Stimulated activated CD8-positive, alpha-beta memory T cell treated with anti-CD3 and anti-CD28 coated beads, Interleukin-15, amount 100 ng/mL, for 24 hours (primary cell): ENCODE measurements at places on chromosomes 2 and 18.

- no peak for DNase-seq
Observed at GRCh38 chr18:22136395-22136794, 33.0 kb upstream of the GATA6 start.

DNA sequence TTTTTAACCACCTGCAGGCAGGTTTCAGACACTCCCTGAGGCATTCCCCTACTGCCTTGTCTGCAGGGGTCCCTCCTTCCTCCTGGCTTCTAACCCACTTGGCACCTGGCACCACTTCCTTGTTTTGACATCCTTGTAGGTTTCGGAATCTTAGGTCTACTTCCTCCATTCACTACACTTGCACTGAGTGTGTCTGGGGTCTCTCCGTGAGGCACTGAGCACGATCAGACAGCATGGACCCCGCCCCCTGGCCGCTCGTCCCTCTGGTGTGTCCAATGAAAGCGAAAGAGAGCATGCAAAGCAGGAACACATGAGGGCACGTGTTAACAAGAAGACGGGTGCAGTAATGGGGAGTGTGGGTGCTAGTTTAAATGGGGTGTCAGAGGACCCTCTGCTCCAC lies 63.8 kb downstream of the HAUS1 start:
- DNase-seq = no peak

DNA sequence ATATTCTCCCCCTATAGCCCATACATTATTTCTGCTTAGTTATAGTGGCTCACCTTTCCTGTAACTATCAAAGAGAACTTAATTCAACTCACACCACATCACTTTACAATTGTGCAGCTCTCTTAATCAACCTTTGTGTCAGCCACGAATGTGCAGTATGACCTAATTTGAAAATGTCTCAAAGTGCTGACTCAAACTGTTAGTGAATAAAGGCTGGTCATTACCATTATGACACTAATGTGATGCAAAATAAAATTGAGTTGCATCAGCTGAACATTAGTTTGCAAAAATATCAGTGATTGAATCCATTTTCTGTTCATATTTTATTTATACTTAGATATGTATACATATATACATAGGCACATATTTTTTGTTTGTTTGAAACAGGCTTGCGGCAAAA lies 251.8 kb downstream of the MEIS1 start:
- DNase-seq = no peak

GRCh38 chr2:44207102-44207501 lies 38.4 kb downstream of the PPM1B start:
- no peak for DNase-seq

DNA sequence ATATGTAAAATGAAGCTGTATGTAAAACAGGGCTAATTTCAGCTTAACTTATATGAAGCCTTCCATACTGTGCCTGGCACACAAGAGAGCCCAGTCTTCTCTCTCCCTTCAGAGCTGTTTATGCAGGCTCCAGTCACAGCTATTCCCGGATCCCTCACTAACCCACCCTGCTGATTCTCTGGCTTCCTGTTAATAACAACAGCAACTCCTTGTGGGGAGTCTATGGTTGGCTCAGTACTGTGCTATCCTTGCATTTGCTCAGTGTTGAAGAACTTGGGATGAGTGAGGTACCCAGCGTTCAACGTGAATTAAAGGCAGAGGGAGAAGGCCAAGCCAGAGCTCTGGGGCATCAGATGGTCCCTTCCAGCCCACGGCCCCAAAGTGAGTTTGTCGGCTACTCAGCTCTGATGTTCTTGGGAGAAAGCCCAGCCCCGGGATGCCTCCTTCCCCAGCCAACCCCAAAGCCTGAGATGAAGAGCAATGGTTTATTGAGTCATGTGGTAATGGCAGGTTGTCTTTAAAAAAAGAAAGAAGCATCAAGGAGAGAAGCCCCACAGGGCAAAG lies 43.2 kb downstream of the PSD4 start:
- DNase-seq = no peak

DNA sequence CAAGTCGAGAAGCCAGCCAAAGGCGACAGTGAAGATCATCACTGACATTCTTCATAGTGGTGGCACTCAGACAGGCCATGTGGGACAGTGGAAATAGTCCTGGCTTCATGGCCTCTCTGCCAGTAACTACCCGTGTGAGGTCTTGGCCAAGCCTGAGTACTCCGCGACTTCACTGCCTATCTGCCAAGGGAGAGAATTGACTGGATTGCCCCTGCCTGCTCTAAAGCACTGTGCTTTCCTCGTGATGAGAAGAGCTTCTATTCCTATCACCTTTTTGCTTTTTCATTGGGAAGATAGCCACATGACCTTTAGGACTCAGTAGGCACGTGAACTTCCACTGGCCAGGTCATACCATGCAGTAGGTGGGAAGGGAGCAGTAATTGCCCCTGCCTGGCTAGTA lies 239.3 kb downstream of the HAUS1 start:
- DNase-seq = no peak

GRCh38 chr2:75489721-75490120 lies 71.0 kb downstream of the EVA1A start:
- DNase-seq = no peak

DNA sequence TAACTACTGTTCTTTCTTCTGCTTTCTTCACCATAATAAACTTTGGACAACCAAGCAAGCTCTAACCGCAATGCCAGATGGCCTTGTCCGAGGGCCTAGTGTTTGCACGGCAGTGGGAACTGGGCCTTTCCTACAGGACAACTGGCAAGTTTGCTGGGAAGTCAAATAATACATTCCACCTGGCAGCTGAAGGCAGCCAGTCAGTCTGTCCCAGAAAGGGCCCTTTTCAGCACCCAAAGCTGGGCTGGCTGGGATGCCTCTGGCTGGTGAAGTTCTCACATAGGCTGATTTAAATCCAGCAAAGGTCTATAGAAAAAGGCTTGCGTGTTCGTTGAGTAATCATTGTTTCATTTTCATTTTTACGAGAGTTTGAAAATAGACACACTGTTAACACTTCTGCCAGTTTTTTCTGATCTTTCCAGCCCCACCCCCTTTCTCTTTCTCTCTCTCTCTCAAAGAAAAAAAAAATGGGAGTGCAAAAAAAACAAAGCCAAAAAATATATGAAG lies 110.0 kb upstream of the EPAS1 start:
- DNase-seq = no peak

DNA sequence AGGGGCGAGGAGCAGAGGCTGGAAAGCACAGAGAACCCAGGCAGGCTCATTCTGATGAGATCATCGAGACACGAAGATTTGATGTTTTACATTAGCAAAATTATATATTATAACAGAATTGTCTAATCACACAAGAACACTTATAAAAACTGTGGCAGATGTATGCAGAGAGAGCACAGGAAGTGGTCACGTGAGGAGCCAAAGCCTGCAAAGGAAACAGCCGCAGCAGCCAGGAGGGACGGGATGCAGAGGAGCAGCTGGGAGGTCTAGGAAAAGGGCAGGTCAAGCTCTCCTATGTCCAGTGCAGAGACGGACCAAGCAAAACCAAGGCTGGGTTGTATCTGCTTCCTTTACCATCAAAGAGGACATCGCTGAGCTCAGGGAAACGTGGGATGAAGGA lies 355.1 kb upstream of the MYT1L start:
- no peak for DNase-seq

DNA sequence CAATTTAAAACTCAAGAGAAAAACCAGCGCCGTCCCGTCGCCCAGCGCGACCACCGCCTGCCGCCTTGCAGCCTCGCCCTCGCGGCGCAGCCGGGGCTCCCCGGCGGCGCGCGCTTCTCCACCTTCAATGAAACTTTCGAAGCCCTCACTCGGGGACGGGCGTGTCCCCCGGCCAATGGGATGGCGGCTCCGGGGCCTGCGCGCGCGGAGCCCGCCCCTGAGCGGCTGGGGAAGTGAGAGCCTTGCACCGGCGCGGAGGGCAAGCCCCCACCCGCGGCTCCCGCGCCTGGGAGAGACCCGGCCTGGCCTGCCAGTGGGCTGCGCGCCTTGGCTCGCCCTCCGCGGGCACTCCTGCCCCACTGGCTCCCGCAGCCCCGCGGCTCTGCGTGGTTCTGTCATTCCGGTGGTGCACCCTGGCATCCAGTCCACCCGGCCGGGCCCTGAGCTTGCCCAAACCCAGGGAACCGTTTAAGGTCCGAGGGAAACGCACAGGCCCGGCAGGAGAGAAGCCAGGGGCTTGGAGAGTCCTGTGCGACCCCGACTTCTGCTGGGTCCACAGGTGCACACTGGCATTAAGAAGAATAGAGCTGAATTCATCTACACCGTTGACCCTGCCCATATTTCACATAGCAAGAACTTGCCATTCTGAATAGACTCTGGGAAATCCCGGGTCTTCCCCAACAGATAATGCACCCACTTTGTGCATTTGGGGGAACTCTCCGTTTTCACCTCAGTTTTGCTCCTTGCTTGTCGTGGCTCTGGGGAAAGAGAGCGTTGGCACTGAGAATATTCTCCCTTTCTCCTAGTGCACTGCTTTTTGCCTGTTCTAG lies at the start of gene PIEZO2:
TSS of gene PIEZO2 (minus strand) at position 129 of the 830 bp plus-strand sequence. CDS start 981 bp downstream, outside the sequence.
- no peak for DNase-seq

- DNase-seq = no peak
Observed at GRCh38 chr2:54120950-54121349, 5.5 kb downstream of the ACYP2 start.

- no peak for DNase-seq
Observed at GRCh38 chr2:197992482-197993133, 188.2 kb downstream of the PLCL1 start.

DNA sequence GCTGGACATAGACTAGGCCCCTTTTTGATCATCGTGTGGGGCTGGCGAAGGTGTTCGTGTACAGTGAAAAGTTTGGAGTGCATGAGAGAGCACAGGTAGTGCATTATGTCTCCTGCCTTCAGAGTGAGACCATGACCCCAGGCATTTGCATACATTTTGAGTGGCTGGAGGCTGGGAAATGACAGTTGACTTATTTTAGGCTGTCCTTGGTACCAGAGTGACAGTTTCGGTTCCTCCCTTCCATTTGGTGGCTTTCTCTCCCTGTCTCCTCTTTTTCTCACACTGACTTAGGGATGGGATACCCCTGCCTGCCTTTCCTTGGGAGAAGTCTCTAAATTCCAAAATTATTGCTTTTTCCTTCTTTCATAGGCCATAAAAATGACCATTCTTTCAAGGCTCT lies 20.1 kb downstream of the SERPINB12 start:
- no peak for DNase-seq

GRCh38 chr18:58802959-58803358 lies 61.7 kb upstream of the ZNF532 start:
- no peak for DNase-seq

DNA sequence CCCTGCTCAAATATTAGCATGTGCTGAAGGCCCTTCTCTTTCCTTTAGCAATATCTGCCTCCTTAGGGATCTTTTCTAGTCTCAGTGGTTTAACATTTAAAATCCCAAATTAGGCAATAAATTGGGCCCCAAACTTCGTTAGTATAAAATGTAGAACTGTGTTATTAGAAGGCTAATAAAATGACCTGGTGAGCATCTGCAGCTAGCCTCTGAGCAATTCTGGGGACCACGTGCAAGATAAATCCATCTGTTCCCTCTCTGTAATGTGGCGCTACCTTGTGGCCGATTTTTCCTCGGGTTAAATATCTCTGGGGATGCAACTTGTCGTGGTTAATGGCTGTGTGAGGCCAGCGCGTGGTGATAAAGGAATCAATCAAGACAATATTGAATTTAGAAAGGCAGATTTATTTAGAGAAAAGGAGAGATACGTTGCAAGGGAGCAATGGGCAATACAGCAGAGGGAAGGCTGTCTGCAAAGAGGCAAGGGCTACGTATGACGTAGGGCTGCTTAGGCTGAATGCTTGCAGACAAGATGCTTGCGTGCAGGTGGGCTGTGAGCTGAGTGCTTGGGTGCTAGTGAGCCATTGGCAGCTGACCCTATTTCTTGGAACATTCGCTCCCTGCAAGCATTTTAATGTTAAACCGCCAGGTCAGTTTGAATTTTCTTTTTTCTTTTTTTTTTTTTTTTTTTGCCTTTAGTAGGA lies 18.5 kb upstream of the IL36G start:
- no peak for DNase-seq

DNA sequence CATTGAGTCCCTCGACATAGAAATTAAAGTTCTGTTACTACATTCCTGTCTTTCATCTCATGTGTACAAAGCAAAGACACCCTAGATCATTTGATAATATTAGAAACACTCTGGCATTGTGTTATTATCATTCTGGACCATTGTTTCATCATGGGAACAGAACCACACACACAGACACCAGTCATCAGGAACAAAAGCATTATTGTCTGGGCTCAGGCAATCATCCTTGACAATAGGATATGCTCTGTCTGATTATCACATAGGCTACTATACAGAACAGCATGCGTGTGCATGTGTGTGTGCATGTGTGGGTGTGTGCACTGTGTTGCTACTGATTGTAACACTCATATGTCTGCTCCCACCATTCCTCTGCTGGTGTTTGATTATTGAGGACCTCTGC lies 242.5 kb downstream of the SH3BP4 start:
- DNase-seq = no peak

- no peak for DNase-seq
Observed at GRCh38 chr2:189608795-189609422, 28.3 kb upstream of the SLC40A1 start.

DNA sequence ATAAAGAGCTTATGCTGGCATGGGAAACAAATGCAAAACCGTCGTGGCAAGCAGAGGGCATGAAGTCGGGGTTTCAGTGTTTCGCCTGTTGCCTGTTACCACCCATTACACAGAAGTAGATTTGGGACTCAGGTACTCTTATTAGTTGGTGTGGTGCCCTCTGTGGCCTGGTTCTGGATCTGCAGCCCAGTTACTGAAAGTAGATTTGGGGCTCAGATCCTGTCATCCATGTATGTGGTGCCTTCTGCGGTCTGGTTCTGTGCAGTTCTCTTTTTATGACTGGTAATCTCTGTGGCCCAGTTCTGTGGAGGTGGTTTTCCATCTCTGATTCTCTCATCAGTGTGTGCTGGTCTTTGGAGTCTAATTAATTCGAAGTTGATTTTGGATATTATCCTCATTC lies 45.2 kb downstream of the ADNP2 start:
- no peak for DNase-seq

- DNase-seq = no peak
Observed at GRCh38 chr2:224753743-224754540, 37.8 kb upstream of the CCDC195 start.

DNA sequence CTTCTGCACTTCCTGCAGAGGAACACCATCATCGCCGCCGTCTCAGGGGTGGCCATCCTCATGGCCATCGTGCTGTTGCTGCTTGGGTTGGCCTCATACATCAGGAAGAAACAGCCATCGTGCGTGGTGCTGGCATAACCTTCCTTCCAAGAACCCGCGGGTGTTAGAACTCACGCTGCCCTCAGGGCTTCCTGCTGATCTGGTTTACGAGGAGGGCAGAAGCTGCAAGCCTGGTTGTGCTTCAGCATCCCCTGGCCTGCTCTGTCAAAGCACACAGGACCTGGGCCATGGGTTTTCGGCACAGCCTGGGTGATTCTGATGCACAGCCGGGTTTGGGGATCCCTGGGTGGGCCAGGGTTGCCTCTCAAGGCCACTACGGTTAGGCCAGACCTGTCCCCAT lies 12.2 kb upstream of the ZAP70 start:
- no peak for DNase-seq

DNA sequence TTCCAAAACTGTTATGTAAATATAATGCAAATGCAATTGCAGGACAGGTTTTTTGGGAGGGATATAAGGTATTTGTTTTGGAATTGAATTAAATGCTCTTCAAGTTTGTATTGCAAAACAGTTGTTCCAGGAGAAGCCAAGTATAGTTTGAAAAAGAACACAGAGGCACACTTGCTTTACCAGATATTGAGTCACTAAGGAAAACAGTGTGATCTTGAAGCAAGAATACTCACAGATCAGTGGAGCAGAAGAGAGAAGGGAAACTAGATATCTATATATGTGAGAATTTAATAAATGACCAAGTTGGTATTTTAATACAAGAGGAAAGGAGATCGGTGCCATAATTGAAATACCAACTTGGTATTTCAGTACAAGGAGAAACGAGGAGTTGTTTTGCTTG lies 178.9 kb downstream of the CAPN13 start:
- DNase-seq = no peak
